ENCODE measurements at places on chromosomes 4 and X.

- peak; percentile 61 for DNase-seq
Measured at GRCh38 chrX:148049441-148049840, 68.3 kb downstream of the FMR1NB start.

GRCh38 chr4:165217325-165217724, 10.0 kb downstream of the KLHL2 start:
- DNase-seq = no peak

DNA sequence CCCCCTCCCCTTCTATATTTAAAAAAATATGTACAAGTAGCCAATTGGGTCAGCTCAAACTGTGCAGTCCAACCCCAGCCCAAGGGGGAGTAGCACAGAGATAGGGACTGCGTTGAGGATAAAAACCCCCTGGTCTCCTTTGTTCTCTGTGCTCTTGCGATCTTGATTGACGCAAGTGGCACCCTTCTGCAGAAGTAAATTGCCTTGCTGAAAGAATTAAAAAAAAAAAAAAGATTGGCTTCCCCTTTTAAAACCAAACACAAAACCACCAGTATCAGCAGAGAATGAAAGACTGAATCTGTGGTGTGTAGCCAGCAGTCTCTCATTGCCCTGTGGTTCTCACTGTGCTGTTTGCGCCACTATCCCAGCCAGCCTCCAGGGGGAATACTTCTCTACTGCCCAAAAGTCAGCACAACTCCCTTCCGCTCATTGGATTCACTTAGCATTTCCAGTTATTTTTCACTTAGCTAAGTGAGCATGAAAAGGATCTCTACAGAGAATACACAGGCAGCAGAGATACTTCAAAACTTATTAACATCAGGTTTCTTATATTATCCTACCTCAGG, 29.7 kb downstream of the MANBA start:
- DNase-seq = no peak

DNA sequence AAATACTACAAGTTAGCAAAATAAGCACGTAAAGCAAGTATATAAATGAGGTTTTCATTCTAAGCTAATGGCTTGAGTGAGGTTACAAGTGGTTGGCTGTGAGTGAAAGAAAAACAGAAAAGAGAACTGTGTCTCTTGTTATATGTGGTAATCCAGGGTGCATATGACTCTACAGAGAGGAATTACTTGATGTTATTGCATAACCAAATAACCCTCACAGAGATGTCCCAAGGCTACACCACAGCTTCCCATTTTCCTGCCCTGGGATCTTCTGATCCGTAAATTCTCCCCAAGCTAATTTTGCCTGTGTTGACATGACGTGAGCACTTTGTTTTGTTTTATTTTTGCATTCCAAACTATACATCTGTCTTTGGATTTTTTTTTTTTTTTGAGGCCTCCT, 470.0 kb upstream of the INTU start:
- DNase-seq = no peak

Measured in NCI-H1105 (cell line).